ENCODE measurements at places on chromosomes 2 and 18.

DNA sequence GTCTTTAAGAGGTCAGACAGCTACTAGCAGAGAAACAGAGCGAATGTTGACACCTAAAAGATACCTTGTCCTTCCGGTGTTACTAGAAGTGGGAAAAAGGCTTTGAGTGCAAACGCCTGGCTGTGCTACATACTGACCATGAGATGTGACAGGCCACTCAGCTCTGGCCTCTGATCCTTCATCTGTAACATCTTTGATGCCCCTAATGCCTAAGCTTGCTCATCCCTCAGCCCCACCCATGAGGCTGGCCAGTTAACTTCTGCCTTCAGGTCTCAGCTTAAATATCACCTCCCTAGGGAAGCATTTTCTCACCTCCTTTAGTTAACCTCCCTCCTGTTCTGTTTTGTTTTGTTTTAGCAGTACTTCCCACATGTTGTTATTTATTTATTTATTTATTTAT lies 15.9 kb downstream of the EPAS1 start:
- DNase-seq, result no peak

DNA sequence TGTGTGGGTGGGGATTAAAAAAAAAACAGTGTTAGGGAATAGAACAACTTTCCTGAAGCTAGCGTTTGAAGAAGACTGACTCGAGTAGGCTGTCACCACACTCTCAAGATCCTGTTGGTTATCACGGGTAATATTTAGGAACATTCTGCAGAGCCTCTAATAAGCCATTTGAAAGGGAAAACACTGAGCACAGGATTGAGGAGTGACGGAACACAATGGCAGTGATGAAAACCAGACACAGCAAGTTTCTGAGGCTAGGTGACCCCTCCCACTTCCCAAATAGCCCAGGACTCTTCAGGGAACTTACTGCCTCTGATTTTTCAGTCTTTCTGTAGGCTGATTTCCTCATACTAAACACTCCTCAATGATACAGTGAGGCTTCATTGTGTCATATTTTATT lies 88.2 kb upstream of the TMEM200C start:
- no peak for DNase-seq

GRCh38 chr2:45769056-45769455 lies 117.6 kb downstream of the PRKCE start:
- no peak for DNase-seq

- DNase-seq, result no peak
Measured at GRCh38 chr2:128347701-128348539, 29.3 kb upstream of the HS6ST1 start.

DNA sequence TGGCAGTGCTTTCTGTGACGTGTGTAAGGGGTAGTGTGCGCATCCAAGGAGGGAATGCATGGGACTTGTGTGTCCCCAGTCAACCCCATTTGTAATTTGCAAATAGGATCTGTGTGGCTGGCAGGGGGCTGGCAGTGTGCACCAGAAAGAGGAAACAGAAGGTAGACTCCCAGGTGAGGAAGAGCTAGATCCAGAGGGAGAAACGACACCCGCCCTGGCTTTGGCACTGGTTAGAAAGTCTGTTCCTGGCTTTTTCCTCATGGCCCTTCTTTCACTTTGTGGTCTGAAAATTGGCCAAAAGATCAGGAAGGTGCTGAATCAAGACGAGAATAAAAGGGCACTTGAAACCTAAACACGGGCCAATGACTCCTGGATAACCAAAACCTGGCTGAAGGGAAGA lies 33.3 kb downstream of the PRKCE start:
- DNase-seq, result no peak

DNA sequence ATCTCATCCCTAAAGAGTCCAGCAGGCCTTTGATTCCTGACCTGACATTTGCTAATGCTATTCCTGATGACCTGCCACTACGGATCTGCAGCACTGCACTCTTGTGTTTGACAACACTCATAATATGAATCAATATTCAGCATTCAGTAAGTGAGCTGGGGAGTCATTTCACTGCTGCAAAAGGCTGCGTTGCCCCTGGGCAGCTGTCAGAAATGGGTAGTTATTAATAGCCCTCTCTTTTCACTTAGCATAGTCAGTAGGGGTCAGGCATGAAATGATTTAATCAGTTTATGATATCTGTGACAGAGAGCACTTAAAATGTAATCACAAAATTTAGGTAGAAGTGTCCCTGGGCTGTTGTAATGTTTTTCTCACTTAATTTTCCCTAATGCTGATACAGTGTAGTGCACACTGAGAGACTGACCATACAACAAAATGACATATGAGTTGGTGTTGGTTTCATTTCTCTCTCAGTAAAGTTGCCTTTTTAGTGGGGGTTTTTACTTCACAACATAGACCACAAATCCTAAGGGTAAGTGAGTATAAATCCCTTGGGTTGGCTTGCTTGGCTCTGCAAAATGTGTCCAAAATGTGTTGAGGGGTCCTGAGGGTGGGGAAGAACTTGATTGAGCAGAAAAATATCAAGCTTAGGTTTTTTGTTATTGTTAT lies 184.8 kb downstream of the CAMKMT start:
- no peak for DNase-seq

GRCh38 chr2:178195390-178196166 lies 1.3 kb downstream of the OSBPL6 start:
- no peak for DNase-seq

DNA sequence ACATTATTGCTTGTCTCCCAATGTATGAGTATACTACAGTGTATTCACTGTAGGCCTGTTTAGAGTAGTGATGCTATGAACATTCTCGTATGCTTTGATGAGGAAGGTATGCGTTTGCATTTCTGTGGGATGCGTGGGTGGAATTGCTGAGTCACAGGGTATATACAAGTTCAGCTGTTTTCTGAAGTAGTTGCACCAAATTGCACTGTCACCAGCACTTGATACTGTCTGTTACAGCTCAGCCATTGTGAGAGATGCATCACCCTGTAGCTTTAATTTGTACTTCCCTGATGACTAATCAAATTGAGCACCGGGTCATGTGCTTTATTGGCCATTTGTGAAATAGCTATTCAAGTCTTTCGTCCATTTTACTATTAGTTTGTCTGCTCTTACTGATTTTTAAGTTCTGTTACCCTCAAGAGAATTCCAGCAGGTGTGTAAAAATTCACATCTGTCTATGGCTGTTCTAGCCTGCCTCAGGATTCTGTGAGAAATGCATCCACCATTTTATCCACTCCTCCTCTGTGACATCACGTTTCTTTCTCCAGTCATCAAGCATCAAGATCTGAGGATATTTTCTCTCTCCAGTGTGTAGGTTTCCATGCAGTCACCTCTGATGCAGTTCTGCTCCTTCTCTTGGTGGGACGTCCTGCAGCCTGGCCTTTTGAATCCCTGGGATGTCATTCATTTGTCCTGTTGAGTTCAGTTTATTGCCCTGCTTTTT lies 72.5 kb downstream of the DGKD start:
- DNase-seq, result peak; percentile 46

DNA sequence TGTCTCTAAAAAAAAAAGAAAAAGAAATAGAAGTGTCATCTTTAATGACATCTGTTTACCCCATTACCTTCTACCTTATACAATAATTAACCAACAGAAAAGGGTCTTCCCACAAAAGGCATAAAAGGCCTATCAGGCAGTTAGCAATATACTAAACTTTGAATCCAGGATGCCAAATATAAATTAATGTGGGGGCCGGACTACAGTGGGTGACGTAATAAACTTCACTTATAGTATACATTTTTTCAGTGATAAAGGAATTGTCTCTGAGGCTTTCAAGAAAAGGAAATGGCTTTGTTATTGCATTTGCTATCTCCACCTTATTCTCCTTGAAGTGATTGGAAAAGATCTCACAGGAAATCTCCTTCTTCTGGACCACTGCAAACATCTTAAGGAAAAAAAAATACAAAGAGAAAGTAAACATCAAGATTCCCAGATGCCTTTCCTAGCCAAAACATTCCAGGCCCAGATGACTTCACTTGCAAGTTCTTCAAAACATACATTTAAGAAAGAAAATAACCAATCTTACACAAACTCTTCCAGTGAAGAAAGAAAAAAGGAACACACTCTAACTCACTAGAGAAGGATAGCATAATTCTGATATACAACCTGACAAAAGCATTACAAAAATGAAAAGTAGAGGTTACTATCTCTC lies 126.2 kb upstream of the CAB39 start:
- no peak for DNase-seq

- DNase-seq, result no peak
Measured at GRCh38 chr2:148670773-148671172, 26.2 kb downstream of the EPC2 start.

DNA sequence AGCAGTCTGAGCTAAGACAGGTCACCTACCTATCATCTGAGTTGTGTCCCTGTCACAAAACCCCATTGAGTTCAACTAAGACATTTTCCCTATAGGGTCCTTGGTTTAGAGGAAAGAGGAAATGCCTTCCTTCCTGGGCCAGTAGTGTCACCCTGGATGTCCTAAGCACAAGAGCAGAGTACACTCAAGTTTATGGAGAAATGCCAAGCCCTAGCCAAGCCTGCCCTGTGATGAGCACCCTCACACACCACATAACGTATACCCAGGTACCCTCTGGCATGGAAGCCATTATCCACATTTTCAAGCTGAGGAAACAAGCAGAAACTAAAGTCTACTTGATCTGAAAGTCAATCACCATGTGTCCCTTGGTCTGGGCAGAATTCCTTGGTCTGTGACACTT lies 37.3 kb downstream of the SUCLG1 start:
- DNase-seq, result no peak

- no peak for DNase-seq
Measured at GRCh38 chr2:165691615-165692014, 102.4 kb downstream of the GALNT3 start.

GRCh38 chr2:101330253-101330933 lies 21.9 kb upstream of the RNF149 start:
- DNase-seq, result no peak

GRCh38 chr2:14816069-14817060 lies 183.8 kb downstream of the LRATD1 start:
- DNase-seq, result no peak

DNA sequence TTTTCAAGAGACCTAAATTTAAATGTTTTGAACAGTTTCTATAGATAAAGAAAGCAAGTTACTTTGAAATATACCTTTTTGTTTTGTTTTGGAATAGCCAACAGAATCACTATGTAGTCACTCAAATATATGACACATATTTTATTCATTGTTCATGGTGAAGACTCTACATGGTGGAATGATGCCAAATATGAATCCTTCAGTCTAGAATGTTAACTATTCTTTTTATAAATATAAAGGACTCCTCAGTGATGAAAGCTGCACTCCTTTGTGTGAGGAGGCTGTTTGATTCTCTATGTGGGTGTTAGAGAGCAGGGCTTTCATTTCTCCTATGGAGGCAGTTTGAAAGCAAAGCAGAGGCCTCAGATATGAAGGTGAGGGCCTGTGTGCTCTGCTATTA lies 396.4 kb upstream of the LRRTM1 start:
- no peak for DNase-seq

DNA sequence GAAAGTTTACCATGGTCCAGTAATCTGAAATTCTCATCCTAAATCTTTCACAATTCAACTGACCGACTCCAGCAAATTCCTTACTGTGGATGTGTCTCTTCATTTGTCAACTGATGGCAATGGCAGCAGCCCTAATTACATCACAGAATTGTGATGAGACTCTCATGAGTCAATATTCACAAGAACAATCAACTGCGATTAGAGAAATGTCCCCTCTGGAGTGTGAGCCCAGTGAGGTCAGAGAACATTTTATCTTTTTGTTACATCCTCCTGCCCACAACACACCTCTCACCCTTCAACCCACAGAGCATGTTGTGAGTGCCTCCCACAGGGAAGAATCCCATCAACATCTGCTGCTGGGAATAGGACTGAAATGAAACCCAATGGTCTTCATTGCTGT lies 73.6 kb downstream of the CD226 start:
- no peak for DNase-seq

GRCh38 chr2:157592374-157592773 lies 36.3 kb downstream of the ACVR1C start:
- DNase-seq, result no peak
